IPS DF 6.9 (cell line): ENCODE measurements at places on chromosomes 1 and 21.

DNA sequence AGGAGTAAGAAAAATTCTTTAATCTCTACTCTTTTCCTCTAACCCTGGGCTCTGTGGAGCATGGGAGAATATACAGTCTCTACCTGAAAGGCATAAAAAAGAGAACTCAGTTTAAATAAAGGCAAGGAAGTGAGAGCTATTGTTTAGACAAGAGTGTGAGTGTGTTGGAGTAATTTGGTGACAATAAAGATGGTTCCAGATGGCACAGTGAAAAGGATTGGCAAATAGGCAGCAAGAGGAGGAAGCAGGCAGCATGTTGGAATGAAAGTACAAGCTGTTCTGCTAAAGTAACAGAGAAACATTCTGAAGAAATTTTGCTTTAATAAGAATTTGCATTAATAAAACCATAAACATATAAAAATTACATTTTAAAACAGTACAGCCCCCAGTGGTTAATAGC is 163.4 kb downstream of the DNM3 start:
- no peak for DNase-seq

GRCh38 chr1:74681851-74682250 is 8.3 kb upstream of the ERICH3 start:
- no peak for DNase-seq

DNA sequence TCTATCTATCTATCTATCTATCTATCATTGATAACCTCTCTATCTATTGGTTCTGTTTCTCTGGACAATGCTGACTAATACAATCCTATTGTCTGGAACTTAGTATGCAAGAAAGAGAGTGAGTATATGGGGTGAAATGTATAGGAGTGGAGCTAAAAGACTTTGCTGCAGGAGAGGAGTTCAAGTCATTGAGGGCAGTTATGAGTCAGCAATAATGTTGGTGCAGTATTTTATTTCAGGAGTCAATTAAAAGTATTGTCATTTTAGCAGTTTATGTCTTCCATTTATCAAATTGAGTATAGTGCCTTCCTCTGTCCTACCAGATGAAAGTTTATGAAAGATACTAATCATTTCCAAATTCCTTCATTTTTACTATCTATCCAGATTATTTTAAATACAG is 55.8 kb downstream of the MAP3K7CL start:
- DNase-seq = no peak

DNA sequence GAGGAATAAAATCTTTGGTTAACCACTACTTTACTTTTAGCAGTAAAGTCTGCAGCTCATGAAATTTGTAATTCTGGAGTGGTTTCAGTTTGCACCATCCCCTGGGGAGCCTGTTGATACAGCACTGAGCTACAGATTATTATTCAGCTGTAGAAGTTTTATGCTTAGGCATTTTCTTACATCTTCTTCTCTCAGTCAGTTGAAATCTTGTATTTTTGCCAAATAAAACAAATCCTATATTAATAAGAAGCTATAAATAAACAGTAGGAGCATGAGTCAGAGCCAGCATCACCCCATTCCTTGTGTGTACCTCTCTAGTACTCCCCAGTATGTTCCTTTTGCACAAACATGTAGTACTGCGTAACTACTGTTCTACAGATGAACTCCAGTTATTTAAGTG is 118.9 kb downstream of the ATF6 start:
- no peak for DNase-seq

DNA sequence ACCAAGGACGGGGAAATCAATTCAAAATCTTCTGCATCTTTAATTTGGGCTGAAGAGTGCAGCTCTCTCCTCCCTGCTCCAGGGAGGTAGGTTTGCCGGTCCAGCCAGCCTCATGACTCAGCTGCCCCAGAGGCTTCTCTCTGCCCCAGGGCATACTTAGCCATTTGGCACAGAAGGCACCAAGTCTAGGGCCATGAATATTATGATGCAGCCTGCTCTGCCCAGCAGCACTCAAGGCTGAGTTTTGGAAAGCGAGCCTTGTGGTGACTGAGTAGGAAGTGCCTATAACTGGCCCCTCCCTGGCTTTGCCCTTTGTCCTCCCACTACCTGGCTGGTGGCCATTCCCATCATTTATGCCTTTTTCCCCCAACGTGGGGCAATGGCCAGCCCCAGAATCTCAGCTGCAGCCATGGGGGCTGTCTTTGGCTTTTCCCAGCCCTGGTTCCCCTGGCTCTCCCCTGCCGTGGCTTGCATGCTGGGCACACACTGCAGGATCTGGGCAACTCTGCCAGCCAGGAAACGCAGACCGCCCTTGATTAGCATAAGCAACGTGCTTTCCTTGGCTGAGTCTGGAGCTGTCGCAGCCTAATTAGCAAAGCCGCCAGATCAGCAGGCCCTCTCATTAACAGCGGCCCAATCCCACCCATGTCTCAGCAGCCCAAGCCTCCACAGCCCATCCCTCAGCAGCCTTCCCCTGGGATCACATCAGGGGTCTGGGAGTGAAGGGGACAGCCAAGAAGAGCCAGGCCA is 258.6 kb upstream of the TMEM51 start:
- DNase-seq = no peak

DNA sequence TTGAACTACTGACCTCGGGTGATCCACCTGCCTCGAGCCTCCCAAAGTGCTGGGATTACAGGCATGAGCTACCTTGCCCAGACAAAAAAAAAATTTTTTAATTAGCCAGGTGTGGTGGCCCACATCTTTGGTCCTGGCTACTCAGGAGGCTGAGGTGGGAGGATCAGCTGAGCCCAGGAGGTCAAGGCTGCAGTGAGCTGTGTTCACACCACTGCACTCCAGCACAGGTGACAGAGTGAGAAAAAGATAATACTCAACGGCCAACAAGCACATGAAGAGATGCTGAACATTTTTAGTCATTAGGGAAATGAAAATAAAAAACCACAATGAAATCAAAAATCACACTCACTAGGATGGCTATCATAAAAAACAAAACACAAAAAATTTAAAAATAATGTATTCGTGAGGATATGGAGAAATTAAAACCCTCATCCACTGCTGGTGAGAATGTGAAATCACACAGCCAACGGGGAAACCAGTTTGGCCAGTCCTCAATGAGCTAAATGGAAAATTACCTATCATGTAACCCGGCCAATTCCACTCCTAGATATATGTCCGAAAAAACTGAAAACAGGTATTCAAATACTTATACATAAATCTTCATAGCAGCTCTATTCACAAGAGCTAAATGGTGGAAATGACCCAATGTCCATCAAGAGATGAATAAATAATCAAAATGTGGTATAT is 41.2 kb downstream of the ENAH start:
- no peak for DNase-seq
